ENCODE measurements at places on chromosomes 1 and 21.
A peak's percentile ranks its signal among the peaks of the same experiment; 100 is the strongest.

- DNase-seq: peak; percentile 73
Measured at GRCh38 chr1:78676347-78676982, 26.8 kb downstream of the IFI44 start.

DNA sequence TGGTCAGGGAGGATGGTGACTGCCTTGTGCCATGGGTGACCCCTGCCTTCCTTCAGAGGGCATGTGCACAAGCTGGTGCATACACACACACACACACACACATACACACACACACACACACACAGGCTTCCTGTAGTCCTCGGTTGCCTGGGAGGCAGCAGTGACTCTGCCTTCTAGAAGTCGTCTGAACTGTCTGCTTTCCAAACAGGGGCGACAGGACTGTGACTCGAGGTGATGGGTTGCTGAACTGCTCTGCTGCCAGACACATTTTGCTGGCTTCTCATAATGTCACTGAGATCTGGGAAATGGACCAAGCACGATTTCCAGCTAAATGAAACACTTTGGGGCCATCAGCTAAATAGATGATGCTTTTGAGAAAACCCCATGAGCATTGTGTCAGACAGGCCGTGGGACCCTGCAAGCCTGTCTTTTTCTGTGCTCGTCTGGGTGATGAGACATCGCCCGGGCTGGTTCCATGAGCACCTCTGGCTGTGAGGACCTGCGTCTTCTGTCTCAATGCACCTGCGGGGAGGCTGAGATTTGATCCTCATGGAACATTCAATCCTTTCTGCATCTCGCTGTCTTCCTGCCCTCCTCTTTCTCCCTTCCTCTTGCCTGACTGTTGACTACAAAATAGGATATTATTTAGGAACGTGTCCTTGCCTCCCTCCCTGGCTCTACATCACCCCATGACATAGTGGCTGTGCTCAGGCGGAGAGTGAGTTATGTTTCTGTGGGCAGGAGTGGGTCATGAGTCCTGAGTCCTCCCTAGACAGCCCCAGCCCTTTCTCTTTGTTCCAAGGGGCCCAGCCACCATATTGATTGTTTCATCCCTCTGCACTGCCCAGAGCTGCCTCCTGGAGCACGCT is 436.8 kb downstream of the CAMTA1 start:
- no peak for DNase-seq

DNA sequence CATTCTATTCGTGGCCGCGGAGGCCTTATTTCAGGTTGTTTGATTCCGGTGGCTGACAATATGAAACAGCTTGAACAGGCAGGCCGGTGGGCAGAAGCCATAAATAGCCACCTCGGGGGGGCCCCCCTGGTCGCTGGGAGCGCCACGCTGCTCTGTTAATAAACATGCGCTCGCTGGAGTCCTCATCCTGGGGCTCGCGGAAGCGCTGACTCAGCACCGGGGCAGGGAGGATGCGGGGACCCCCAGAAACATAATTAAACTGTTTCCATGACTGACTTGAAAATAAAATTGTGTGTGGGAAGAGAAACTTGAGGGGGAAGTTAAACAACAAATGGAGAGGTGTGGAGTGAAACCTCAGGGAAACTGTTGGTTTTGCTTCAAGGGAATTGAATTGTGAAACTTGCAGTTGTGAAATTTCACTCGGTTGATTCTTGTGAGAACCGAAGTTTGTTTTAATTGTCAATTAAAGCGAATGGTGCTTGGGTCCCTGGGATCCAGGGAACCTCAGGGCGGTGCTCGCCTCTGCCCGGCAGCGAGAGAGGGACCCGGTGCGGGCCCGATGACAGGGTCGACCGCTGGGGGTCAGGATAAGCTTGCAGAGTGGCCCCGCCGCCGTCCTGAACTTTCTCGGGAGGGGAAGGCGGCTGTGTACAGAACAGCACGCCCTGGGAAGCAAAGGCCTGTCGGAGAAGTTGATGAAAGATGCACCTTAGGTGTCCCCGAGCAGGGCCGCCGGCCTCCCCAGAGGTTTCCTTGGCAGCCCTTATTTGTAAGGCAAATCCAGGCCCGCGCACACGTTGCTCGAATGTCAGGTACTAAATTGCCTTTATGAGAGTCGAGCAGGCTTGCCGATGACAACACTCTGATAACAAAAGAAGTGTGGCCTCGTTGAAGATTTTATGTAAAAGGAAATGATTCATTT is 176.9 kb upstream of the LMO4 start:
- DNase-seq: peak; percentile 39

- DNase-seq: no peak
Measured at GRCh38 chr1:205809942-205810345, 3.1 kb downstream of the SLC41A1 start.

- DNase-seq: no peak
Measured at GRCh38 chr1:193356249-193356648, 169.8 kb upstream of the B3GALT2 start.

DNA sequence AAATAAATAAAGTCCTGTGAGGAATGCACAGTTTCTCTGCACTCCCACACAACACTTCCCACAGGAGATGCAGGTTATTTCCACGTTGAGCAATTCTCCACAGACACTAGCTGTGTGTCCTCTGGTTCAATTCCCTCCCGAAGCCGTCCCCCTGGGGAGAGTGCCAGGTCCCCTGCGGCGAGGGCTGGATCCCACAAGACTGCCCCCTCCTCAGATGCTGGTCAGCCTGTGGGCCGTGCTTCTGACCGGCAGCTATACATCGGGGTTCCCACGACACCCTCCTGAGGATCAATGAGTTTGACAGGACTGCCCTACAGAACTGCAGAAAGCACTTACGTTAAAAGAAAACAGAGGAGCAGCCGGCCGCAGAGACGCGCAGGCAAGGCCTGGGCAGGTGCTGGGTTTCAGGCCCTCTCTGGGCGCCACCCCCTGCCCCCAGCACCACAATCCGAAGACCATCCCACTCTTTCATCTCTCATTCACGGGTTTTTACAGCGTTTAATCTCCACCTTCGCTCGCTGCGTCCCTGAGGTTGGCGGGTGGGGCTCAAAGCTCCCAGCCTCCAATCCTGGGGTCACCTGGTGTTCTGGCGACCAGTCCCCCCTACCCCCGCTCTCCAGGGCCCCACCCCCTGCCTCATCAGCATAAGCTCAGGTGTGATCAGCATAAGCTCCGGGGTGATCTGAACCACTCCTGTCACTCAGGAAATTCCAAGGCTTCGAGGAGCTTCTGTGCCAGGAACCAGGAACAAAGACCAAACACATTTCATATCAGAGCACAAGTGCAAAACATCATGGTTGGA is 9.3 kb downstream of the SLC35E2B start:
- DNase-seq: no peak
